ENCODE measurements at places on chromosomes 2 and 18. TPM values are rescaled to one million over a fixed set of nuclear protein-coding genes. Genes with fewer than 3 reads are reported as not detected.

DNA sequence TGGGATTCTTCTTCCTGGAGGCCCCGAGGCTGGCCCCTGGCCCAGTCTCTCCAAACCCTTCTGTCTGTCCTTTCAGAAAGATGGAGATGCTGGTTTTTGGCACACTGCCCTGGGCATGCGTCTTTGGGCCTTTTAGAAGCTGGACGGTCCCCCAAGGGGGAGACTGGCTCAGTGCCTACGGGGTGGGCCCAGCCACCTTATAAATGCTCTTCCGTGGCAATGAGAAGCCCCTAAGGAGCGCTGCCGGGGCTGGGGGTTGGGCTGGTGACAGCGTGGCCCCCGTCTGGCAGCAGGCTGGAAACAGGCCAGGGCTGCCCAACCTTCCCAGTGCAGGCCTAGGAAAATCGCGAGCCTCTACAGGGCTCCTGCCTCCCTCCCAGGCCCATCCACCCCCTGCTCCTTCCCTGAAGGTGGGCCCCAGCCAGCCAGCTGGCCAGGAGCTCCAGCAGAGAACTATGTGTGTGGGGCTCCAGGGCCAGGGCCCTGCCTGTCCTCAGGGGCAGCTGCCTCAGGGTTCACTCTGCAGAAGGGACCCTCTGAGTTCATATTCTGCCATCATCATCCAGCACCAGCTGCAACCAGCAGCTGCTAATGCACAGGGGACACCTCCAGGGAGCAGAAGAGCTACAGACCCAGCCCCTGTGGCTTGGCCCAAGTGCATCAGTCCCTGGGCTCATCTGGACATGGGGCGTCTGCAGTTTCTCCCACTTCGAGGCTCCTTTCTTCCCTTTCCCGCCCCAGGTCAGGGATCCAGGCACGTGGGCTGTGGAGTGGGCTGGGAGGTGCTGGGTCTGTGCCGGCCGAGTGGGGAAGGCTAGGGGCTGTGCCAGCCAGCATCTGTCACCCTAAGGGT lies 107.6 kb upstream of the OTOS start:
- no peak for DNase-seq

- DNase-seq = no peak
Observed at GRCh38 chr18:78753240-78753639, 226.4 kb upstream of the SALL3 start.

GRCh38 chr2:122734766-122735424 lies 979.4 kb downstream of the TSN start:
- no peak for DNase-seq

DNA sequence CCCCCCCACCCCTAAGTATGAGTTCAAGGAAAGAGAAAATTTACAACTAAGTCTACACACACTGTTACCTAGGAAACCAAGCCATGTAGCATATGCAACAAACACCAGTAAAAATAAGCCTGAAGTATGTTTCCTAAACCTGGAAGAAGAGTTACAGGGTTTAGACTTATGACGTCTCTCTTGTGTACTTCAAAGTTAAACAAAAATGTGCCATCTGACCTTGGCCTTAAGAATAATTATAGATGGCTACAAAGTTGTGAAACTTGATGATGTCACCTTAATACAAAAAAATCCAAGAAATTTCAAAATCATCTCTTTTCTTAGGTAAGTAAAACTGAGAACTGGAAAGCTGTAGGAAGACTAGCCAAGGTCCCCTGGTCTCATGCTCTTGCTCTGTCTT lies 297.6 kb upstream of the NRXN1 start:
- no peak for DNase-seq

- DNase-seq = peak; percentile 30
Observed at GRCh38 chr2:234951664-234952269, at the start of gene SH3BP4. Gene SH3BP4 (plus strand): TSS chr2:234952017. CDS start chr2:235035003, 82,986 bp downstream.

DNA sequence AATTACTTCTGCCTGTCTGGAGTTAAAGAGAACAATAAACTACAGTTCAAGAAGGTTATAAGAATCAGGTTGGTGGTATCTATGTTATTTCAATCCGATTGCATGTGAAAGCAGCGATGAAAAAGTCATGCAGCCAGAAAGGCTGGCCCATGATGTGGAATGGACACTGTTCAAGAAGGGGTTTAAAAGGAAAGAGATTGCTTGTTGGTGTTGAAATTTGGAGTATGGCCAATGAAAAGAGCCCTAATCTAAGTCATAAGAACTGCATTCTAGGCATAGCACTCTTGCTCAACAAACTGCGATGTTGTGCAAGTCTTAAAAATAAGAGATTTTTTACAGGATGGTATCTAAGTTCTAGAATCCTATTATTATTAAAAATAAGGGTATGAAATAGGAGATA lies 61.3 kb downstream of the EFEMP1 start:
- no peak for DNase-seq

DNA sequence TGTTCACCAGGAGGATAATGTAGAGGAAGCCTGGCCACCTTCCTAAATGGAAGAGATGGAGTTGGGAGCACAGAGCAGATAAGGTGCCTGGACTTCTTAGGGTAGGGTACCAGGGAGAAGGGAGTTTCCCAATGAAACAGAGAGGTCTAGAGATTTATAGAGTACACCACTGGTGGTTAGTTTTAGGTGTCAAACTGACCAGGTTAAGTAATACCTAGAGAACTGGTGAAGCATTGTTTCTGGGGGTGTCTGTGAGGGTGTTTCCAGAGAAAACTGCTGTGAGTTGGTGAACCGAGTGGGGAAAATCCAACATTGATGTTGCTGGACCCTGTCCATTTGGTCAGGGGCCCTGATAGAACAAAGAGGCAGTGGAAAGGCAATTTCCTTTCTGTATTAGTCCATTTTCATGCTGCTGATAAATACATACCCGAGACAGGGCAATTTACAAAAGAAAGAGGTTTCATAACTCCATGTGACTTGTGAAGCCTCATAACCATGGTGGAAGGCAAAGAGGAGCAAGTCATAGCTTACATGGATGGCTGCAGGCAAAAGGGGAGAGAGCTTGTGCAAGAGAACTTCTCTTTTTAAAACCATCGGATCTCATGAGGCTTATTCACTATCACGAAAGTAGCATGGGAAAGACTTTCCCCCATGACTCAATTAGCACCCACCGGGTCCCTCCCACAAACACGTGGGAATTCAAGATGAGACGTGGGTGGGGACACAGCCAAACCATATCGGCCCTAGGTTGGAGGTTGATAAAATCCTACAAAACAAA lies 260.8 kb downstream of the CBLN2 start:
- DNase-seq = no peak

DNA sequence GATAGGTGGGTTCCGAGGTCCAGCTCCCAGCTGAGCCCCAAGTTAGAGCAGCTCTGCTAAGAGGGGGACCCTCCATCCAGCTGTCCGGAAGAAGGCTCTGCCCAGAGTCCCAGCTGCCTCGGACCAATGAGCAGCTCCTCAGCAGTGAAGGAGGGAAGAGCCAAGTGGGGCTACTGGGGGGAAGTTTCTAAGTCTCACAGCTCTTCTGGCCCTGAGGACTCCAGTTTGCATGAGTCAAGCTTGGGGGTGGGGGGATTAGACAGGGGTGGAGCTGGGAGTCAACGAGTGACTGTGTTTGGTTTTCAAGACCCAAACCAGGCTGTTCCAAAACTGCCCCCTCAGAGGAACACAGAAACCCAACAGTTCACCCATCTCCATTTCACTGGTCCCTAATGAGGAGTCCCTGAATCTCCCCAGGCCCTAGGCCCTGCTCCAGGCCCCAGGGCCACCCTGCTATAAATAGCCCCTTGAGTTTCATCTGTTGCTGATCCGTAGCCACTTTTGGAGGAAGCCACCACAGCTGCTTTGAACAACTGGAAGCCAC lies 100.9 kb downstream of the TNS1 start:
- DNase-seq = no peak

DNA sequence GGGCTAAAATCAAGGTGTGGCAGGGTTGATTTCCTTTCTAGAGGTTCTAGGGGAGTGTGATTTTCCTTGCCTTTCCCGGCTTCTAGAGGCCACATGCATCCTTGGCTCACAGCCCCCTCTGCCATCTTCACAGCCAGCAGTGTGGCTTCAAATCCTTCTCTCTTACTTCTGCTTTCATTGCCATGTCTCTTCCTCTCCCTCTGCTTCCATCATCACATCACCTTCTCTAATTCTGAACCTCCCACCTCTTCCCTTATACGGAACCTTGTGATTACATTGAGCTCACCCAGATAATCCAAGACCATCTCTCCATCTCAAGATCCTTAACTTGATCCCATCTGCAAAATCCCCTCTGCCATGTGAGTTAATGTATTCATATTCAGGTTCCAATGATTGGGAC lies 56.2 kb upstream of the RMDN2 start:
- no peak for DNase-seq

- no peak for DNase-seq
Observed at GRCh38 chr2:152198499-152198898, 22.9 kb upstream of the STAM2 start.

DNA sequence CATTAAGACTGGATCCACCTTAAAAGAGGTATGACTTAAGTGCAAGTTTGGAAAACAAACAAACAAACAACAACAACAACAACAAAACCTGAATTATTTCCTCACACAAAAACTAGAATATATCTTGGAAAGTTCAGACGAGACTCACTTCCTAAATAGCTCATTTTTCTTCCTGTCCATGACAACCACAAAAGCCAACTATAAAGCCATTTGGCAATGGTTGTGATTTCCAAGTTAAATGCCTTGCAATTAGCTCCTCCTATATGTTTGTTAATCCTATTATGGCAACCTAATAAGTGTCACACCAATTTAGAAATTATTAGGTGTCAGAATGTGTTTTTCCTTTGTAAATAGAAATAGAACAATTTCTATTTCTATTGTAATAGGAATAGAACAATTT lies 91.6 kb upstream of the ARL5A start:
- DNase-seq = no peak

GRCh38 chr2:187686416-187687024 lies 132.3 kb upstream of the TFPI start:
- DNase-seq = no peak

- DNase-seq = no peak
Observed at GRCh38 chr2:139155991-139156390, 375.8 kb upstream of the NXPH2 start.

DNA sequence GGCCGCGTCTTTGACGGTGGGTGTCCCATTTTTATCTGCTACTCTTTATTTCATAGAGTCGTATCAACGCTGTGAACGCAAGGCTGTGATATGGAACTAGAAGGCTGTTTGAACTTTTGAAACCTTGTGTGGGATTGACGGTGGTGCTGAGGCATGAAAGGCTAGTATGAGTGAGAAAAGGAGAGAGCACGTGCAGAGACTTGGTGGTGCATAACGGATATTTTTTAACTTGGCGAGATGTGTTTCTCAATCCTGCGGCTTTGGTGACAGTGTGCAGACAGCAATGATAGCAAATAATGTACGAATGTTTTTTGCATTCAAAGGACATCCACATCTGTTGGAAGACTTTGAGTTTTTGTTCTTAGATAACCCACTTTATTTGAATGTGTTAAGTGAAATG lies 6.2 kb downstream of the HES6 start:
- no peak for DNase-seq

Gene RTP5
- not detected for total RNA-seq

Gene IL1R2
- 0.13 TPM for total RNA-seq

Gene RNF125
- total RNA-seq = 0.60 TPM

Gene CELF4
- not detected for total RNA-seq

Gene IL1RL1
- 144 TPM for total RNA-seq

Gene ABHD1
- not detected for total RNA-seq

Gene SAG
- total RNA-seq = not detected

All from pulmonary artery endothelial cell (primary cell).